Activated T-cell treated with anti-CD3 and anti-CD28 coated beads, Interleukin-2, amount 50 U/mL, for 1 hour (primary cell): ENCODE measurements at places on chromosomes 4 and X.

DNA sequence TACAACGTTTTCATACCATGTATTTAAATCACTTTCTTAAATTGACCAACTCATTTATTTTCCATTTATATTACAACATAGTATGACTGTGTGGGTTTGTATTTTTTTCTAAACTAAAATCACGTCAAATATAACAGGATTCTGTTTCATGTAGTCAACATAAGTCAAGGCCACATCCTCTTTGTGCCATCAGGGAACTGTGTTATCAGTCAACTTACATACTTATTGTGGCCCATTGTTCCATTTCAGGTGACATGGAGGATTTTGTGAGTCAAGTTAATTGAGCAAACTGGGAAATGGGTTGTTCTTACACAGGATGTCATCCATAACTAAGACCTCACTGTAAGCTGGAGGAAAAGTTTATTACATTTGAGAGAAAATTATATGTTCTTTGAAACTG, 35.9 kb downstream of the STK26 start:
- no peak for DNase-seq

- DNase-seq: no peak
Observed at GRCh38 chr4:156401371-156401770, 447.7 kb upstream of the CTSO start.

GRCh38 chrX:100424012-100424411, 13.9 kb upstream of the PCDH19 start:
- DNase-seq: no peak

- DNase-seq: no peak
Observed at GRCh38 chrX:33726281-33727160, 405.6 kb downstream of the FAM47A start.

- DNase-seq: no peak
Observed at GRCh38 chr4:177194906-177195305, 114.8 kb upstream of the NEIL3 start.

DNA sequence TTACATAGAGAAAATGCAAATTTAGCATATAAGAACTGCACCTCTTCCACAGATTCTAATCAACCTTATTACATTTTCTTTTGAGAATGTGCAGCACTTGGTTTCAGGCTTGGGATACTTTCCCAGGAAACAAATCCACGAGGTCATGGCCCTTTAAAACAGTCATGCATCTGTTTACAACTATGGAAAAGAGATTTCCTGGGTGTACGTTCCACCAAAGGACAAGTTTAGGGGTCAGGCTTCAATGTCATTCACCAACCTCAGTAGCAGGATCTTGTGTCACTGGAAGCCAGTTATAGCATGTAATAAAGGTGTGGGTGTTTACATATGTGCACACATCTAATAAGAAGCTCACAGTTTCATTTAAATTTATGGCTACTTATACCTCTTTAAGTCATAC, 30.7 kb downstream of the EREG start:
- no peak for DNase-seq

GRCh38 chrX:77436271-77436670, 10.9 kb upstream of the FGF16 start:
- DNase-seq: no peak

DNA sequence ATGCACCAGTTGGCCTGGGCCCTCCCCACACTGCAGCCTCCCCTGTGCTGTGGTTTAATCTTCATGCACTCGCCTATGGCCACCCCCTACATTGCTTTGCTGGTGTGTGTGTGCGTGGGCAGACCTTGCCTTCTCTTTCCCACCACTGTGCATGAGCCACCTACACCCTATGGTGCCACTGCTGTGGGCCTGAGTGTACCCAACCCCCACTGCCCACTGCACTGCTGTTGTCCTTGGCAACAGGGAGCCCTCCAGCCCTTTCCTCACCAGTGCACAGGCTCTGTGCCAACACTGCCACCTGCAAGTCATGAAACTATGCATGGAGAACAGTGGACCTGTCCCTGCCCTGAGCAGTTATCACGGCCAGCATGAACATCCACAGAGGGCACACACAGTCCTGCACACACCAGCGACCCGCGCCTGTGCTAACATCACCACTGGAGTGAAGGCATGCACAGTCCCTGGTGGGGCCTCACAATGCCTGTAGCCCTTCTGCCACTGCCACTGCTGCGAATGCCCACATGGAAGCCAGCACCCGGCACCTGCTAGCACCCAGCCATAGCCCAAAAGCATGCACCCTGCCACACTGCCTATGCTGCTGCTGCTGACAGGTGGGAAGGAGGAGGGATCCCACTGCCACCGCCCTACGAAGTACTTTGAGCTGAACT, 237.8 kb upstream of the ARSJ start:
- DNase-seq: no peak

GRCh38 chrX:46739736-46740135, 19.2 kb downstream of the SLC9A7 start:
- no peak for DNase-seq

- no peak for DNase-seq
Observed at GRCh38 chr4:36310216-36310615, 28.8 kb downstream of the DTHD1 start.

DNA sequence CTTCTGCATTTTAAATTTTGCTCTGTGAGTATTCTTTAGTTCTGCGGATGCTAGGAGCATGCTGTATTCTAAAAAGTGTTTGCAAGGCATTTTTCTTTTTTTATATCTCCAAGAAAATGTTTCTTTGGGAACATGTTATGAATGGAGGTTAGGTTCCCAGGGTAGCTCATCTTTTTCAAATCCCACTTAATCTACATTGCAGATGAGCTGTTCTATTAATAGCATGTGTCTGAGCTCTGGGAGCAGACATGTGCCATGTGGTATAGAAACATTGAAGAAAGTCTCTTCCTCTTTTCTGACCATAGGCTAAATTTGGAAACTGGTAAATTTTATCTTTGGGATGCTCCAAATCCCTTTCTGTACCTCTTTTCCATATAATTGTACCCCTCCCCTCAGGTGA, 23.2 kb downstream of the DIAPH2 start:
- no peak for DNase-seq

DNA sequence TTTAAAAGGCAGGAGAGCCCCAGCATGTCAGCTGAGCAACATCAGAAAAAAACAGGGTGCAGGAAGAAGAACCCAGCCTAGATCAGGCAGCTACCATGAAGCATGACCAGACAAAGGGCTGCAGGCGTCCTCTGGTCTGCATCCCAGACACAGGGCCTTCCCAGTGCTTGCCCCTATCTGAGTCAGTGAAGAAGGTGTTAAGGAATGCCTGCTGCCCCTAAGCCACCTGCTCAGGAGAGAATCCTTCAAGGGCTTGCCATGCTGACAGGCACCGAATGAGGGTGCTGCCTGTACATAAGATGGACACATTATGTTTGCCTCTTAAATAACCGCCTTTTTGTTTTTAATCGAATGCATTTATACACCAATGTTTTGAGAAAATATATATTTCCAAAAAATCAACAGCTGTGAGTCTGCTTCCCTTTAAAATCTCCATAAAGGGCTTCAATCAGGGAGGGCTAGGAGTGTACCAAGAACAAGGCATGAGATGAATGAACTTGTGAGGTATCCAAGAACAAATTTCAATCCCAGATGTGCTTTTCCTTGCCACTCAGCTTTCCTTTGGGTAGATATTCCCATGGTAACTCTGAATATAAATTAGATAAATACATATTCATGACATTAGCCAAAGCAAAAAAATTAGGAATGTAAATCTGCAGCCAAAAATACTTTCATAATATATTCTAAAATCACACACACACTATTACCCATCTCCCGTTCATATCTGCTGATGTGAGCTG, 85.1 kb downstream of the SLC9A7 start:
- no peak for DNase-seq

- no peak for DNase-seq
Observed at GRCh38 chr4:123696687-123697086, 300.1 kb downstream of the SPRY1 start.

DNA sequence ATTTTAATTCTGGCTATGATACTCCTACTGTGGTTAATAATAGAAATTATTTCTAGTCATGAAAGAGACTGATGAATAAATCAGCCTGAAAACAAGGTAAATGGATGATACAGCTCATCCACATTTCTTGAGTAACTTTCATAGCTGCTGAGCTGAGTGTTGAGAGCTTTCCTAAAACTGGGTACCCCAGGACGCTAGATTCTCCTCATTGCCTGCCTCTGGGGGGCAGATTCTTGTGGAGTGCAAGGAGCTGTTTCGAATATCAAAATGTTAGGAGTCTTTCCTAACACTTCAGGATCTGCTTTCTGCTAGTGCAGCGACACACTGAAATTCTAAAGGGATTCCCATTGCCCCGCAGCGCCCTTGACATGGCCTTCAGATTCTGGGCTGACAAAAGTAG, 2.1 kb downstream of the MND1 start:
- DNase-seq: no peak

DNA sequence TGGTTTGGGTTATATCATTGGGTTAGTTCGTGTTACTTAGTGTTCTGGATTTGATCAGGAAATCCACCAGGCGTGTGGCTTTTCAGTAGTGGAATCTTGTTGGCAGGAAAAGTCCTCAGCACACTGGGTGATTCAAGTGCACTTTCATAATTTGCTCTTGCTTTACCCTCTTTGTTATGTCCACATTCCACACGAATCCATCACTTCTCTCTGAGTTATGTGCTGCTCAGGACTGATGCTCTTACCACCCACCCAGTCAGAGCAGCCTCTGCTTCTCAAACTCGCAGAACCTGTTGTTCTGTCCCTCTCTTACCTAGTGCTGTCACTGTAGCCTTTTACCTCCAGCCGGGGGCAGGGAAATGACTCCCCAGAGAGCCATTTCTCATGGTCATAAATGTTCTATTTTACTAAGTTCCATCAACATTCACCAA, 37.2 kb upstream of the SCRG1 start:
- no peak for DNase-seq

DNA sequence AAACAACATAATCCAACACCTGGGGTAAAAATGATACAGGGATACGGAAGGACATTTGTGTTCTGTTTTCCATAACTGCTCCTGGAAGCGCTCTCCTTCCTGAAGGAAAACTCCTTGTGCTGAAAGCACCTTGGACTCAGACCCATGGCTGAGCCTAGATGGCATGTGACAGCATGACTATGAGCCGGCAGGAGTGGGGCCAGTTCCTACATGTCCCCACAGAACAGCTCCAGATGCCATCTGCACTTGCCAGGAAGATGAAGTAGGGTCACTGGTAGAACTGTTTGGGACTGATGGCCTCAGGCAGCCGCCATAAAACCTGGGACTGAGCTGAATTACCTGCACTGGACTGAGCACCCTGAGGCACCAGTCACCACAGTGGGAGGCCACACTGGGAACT, 56.0 kb upstream of the BCLAF3 start:
- DNase-seq: no peak

DNA sequence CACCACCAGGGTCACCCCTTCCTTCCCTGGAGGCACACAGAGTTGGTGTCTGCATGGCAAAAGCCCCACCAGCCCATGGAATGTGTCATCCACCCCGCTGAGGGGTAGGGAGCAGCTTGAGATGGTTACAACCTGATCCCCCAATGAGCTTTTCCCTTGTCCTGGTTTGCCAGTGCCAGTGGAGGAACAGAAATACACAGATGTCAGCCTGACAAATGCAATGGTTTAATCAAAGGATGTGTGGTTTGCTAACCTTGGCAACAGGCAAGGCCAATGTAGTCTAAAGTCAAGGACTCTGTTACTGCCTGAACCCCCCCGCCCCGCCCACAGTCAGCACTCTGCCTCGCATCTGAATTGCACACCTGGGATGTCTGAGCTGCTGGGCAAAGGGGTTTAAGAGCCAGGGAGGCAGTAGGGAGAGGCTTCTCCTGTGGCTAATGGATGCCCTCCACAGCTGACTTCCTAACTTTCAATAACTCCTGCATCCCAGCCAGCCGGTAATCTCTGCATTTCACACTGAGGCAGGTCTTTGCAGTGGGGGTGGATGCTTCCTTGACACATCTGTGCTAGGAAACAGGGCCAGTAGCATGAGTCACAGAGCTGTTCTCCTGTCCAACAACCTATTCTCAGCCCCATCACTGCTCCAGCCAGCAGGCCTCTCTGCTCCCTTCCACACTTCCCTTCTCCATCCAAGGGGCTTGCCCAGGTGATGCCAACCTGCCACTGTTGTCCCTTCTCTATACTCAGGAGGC, 137.5 kb downstream of the AMMECR1 start:
- DNase-seq: no peak

DNA sequence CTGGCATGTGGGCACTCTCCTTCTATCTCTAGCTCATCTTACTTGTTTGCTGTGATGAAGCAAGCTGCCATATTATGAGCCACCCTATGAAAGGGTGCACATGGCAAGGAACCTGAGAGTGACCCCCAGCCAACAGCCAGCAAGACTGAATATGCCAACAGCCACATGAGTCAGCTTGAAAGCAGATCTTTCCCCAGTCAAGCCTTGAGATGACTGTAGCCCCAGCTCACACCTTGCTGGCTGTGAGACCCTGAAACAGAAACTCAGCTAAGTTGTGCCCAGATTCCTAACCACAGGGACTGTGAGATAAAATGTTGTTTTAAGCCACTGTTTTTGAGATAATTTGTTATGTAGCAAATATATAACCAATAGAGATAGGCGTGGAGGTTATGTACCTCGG, 36.2 kb downstream of the KDM5C start:
- no peak for DNase-seq

DNA sequence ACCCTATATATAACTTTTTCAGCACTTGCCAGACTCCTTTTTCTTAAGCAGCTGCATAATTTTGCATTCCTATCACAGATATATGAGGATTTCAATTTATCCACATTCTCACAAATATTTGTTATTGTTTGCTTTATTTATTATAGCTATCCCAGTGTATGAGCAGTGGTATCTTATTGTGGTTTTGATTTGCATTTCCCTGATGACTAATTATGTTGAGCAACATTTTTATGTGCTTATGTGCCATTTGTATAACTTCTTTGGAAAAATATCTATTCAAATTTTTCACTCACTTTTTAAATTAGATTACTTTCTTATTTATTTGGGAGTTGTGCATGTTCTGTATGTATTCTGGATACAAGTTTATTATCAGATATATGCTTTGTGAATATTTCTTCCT, 361.9 kb downstream of the KCTD8 start:
- DNase-seq: no peak

GRCh38 chr4:165293061-165293460, 34.4 kb upstream of the MSMO1 start:
- DNase-seq: no peak

DNA sequence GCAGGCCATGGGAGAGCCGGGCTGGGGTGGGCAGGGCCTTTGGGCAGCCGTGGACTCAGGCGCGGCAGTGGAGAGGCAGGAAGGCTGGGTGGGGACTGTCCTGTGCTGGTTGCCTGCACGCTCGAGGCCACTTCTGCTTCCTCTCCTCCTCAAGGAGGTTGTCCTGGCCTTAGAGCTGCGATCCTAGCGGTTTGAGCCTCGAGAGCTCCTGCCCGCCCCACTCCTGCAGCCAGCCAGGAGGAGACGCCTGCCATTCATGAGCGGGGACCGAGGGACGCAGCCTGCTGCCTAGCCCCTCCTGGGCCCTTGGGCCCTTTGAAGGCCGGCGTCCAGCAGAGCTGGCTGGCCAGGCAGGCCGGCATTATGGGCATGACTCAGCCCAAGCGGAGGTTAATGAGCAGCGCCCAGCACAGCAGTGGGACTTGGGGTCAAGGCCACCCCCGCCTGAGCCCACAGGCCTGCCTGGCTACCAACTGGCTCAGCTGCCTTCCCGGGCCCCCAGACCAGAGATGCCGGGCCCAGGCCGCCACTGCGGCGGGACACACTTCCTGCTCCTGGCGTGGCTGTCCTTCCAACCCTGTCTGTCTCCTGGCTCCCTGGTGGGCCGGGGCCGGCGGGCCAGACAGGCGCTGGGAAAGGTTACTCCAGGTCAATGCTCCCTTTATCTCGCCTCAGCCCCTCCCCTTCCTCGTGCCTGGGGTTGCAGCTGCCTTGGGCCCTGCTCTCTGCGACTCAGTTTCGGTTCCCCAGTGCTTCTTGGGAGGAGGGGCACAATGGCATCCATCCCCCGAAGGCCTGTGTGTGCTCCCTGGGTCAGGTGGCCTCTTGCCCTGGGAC, 1.8 kb downstream of the ABCD1 start:
- DNase-seq: peak; percentile 40
